ENCODE measurements at places on chromosomes 6 and 20.

- DNase-seq: no peak
Measured at GRCh38 chr6:150453357-150453756, 84.5 kb downstream of the IYD start.

DNA sequence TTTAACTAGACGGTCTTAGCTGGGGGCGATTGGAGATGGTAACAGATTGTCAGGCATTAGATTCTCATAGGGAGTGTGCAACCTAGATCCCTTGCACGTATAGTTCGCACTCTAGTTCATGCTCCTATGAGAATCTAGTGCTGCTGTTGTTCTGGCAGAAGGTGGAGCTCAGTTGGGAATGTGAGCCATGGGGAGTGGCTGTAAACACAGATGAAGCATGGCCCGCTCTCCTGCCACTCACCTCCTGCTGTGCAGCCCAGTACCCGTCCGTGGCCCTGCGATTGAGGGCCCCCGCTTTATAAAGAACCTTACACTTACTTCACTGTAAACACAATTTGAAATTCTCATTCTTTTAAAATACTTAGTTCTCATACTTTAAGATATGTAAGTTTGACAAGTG is 339.4 kb downstream of the CDH26 start:
- DNase-seq: no peak

GRCh38 chr6:159042003-159042825 is 2.6 kb downstream of the TAGAP start:
- DNase-seq: peak; percentile 50

DNA sequence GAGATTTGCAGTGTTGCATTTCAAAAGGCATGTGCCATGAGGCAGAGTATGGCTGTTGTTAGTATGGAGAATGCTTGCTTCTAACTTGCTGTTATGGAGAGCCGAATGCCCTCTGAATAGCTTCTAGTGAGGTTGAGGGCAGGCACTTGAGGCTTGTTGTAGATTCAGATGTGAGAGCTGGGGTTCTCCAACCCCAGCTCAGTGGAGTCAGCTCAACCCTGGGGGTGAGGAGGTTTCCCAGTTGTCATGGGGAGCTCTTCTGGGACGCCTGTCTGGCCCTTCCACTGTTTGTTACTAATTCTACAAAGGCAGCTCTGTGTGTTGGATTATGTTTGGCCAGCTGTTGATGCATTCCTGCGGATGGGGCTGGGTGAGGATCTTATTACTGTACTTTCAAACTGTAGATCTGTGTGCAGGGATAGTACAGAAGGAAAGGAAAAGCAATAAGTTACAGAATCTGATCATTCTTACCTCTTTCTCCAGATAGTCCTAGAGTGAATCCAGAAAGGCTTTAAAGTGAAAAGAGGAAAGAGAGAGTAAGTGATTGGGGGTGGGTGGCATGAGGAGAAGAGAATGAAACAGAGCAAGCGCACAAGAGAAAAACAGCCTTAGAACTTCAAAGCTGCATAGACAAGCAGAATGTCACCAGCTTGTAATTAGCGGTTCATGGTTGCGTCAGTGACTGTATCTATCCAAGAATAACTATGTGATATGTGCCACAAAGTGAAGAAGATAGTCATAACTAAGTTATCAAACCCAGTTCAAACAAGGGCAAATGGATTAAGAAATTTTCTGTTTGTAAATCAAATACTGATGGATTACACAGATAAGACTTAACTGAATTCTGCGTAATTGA is 148.7 kb downstream of the PRL start:
- DNase-seq: no peak

- DNase-seq: no peak
Measured at GRCh38 chr6:43768506-43768860, 1.5 kb upstream of the VEGFA start.

- no peak for DNase-seq
Measured at GRCh38 chr6:154683756-154684523, 49.3 kb upstream of the SCAF8 start.

DNA sequence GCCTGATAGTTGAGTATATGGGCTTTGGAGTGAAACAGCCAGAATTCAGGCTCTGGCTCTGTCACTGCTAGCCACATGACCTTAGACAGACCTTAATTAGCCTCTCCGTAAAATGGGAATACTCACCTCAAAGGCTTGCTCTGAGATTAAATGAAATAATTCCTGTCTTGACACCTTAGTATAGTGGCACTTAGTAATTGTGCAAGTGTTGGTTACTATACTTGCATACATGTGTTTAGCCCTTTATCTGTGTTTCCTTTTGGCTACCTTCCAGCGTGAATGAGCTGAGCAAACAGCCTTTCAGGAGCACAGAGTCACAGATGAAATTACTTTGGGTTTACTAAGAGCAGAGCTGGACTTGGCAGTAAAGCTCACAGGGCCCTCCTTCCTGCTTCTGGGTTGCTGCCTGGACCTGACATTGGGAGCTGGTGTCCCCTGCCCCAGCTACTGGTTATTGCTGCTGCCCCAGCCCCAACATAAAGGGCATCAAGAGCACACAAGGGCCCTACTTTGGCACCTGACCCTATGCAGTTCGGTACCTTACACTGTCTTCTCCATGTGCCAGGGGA is 32.8 kb downstream of the CD164 start:
- no peak for DNase-seq

GRCh38 chr6:4777394-4777935 is 1.3 kb downstream of the CDYL start:
- no peak for DNase-seq

DNA sequence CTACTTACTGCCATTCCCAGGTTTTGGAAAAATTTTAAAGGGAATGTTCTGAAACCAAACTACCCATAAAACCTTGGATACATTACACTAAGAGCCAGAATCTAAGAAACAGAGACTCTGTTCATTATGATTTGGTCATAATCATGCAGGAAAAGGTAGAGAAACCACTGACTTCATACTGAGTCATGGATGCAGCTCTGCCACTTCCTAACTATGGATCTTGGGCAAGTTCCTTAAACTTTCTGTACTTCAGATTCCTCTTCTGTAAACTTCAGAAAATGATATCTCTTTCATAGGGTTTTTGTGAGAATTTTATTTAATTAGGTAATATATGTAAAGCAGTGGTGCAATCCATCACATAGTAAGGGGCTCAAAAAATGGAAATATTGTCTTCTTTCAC is 20.0 kb downstream of the PLA2G7 start:
- no peak for DNase-seq

GRCh38 chr6:106751501-106752252 is 122.3 kb downstream of the QRSL1 start:
- no peak for DNase-seq

- no peak for DNase-seq
Measured at GRCh38 chr6:82364087-82365015, 734 bp downstream of the TPBG start.

GRCh38 chr6:156976216-156977127 is 199.3 kb downstream of the ARID1B start:
- no peak for DNase-seq

- no peak for DNase-seq
Measured at GRCh38 chr6:150236544-150236943, 93.7 kb downstream of the PPP1R14C start.

- DNase-seq: no peak
Measured at GRCh38 chr20:49642816-49643215, 70.9 kb downstream of the B4GALT5 start.

DNA sequence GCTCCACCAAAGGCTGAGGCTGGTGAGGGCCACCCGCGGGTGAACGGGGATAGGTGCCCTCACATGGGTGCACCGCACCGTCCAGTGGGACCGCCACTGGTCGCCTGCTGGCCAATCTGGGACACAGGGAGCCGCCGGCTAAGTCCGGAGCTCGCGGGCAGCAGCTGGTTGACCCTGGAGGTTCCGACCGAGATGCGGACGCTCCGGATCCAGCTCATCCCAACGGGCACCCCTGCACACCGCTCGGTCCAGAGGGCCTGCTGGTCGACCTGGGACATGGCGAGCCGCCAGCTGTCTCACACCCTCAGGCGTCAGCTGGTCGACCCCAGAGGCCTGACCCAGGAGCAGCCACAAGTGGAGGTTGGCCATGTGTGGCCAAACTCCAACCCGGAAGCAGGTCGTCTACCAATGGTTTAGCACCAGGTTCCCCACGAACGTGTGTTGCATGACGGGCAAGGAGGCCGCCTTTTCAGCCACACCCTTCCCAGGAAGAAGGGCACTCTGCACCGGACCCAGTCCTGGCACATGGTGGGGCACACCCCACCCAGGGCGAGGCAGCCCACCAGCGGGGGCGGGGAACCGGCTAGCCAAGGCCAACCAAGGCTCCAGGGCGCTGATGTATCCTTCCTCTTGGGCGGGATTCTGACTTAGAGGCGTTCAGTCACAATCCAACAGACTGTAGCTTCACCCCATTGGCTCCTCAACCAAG is 746.0 kb upstream of the DEFB115 start:
- no peak for DNase-seq

- no peak for DNase-seq
Measured at GRCh38 chr6:35287671-35288396, 9.8 kb upstream of the DEF6 start.

- DNase-seq: no peak
Measured at GRCh38 chr6:75563032-75563431, 38.6 kb upstream of the SENP6 start.

GRCh38 chr20:36777167-36777566 is 3.6 kb upstream of the DSN1 start:
- no peak for DNase-seq

GRCh38 chr20:2760297-2760951 is 40.0 kb downstream of the CPXM1 start:
- DNase-seq: no peak

DNA sequence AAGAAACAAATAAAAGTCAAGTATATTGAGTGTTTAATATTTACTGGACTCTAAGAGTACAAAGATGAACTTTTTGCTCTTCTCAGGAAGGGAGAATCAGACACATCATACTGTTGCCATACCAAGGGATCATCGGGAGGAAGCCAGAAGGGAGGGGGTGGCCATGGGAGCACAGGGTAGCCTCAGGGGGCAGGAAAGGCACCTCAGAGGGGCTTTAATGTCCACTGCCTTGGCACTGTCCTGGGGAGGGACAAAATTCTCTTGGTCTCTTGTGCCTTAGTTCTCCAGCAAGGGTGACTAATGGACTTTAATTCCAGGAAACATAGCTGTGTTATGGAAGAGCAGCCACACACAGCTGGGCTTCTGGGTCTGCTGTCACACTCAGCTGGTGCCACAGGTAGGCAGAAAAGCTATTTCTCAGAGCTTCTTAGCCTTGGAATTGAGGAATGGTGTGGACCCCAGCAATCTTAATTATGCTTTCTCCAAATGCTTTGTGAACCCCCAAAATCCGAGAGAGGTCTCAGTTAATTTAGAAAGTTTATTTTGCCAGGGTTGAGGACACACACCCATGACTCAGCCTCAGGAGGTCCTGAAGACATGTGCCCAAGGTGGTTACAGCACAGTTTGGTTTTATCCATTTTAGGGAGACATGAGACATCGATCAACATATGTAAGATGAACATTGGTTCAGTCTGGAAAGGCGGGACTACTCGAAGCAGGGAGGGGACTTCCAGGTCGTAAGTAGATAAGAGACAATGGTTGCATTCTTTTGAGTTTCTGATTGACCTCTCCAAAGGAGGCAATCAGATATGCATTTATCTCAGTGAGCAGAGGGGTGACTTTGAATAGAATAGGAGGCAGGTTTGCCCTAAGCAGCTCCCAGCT is 53.2 kb downstream of the MRAP2 start:
- no peak for DNase-seq

DNA sequence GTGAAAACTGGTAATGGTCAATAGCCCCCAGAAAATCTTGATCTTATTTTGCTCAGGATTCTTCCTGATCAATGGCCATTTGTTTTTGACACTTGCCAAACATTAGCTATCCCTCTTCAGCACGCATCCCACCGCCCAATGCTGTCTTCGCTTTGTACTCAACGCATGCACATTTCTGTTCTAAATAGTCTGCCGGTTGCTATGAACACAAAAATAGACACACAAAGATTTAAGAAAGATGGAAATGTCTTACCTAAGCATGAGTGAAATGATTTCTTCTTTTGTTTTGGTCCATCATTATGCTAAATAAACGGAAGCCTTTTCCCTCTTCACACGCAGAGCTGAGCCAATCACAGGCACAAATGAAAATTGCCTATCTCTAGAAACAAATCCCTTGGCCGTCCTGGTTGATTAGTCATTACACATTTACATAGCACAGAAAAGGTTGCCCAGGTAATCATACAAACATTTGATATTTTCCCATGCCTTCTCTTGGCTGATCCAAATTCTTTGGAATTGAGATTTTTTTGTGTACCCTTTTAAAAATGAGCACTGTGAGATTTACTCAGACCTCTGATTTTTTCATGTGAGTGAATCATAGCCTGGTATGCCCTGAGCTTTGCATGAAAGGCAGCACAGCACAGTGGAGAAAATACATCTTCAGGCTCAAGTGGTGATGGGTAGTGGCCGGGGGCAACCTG is 70.5 kb upstream of the FAM184A start:
- DNase-seq: no peak

GRCh38 chr20:38685853-38686473 is 38.3 kb upstream of the SLC32A1 start:
- no peak for DNase-seq

DNA sequence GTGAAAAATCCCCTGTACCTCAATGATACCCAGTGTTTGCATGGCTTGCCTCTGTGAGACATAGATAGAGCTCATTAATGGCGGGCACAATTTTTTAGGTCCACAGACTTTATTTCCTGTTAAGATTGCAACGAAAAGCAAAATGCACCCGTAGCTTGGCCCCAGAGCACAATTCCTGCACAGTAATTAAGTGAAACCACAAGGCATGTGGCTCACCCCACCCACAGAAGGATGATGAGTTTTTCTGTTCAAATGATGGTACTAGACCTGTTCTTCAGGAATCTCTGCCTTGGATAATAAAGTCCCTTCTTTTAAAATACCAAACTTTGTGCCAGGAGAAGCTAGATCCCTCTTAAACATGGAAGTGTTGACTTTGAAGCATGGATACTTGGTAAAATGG is 738.1 kb downstream of the QKI start:
- no peak for DNase-seq

Data from stimulated activated CD8-positive, alpha-beta memory T cell treated with anti-CD3 and anti-CD28 coated beads, Interleukin-12 subunit alpha, Interleukin-12 subunit beta, amount 100 ng/mL, for 4 hours (primary cell).